ENCODE measurements at places on chromosomes 6 and 20.

GRCh38 chr20:23744817-23745216 lies 5.9 kb downstream of the CST1 start:
- DNase-seq = no peak

DNA sequence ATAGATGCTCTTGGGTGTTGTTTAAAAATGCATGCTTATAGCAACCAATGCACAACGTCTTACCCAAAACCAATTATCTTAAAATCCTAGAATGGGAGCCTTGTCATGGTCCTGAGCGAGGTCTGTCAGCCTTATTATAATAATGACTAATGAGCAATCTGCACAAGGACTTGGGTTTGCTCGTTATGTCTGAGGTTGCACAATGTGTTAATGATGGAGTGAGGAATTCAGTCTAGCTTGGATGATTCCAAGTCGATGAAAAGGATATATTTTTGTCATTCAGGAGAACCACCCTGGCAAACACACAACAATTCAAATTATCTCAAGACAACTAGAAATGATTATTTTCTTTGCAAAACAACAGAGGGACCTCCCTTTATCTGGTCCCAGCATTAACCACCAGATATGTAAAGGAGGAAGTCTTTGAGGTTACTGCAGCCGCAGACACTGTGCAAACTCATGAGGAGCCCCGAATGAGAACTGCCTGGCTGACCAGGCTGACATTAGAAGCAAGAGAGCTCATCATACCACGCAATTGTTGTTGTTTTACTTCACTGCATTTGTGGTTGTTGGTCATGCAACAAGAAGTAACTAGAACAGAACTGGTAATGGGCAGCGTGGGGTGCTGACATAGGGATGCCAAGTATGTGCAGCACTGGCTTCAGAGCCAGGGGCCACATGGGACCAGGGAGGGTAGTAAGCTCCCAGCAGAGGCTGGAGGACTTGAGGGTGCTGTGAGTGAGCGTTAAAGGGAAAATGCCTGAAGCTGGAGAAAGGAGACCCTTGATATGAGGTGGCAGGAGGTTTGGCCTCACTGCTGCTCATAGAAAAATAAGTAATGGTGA lies 488.3 kb downstream of the CDH26 start:
- no peak for DNase-seq

DNA sequence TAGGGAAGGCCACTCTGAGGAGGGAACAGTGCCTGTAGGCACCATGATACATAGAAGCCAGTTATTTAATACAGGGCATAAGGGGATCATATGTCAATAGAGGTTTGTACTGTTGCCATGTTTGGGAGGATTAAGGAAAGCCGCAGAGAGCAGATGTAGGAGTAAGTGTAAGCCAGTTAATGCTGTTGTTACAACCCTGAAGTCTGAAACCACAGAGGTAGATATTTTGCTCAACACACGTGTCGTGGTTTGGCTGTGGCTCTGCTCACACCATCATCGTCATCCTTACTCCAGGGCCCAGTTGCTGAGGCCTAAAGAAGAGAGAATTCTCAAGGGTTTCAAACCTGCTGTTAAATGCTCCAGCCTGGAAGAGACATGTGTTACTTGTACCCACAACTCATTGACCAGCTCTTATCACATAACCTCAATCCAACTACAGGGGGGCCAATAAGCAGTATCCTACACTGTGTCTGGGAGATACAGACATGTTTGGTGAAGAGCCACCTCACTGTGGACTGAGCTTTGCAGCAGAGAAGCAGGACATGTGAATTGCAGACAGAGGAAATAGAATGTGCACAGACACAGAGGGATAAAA lies 31.0 kb upstream of the PSMF1 start:
- no peak for DNase-seq

DNA sequence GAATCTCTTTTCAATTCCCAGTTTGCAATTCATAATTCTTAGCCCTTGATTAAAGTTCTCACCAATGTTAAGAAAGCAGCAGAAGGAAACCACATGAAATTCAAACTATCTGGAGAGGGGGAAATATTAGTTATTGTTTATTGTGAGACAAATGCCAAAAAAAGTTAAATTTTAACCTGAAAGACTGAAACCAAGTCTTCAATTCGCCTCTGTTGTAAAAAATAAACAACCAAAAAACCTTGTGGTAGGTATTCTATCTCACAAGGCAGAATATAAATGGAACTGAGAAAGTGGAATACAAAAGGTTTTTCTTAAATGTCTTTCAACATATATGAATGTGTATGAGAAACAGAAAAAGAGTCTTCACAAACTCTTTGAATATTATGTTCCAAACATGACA lies 24.8 kb downstream of the TMX4 start:
- no peak for DNase-seq

GRCh38 chr20:61254881-61255626 lies 3.0 kb downstream of the CDH4 start:
- peak; percentile 70 for DNase-seq

GRCh38 chr6:158041370-158041769 lies 59.7 kb downstream of the SYNJ2 start:
- DNase-seq = no peak

- peak; percentile 54 for DNase-seq
Observed at GRCh38 chr20:25065625-25066338, 7.8 kb upstream of the ACSS1 start.

DNA sequence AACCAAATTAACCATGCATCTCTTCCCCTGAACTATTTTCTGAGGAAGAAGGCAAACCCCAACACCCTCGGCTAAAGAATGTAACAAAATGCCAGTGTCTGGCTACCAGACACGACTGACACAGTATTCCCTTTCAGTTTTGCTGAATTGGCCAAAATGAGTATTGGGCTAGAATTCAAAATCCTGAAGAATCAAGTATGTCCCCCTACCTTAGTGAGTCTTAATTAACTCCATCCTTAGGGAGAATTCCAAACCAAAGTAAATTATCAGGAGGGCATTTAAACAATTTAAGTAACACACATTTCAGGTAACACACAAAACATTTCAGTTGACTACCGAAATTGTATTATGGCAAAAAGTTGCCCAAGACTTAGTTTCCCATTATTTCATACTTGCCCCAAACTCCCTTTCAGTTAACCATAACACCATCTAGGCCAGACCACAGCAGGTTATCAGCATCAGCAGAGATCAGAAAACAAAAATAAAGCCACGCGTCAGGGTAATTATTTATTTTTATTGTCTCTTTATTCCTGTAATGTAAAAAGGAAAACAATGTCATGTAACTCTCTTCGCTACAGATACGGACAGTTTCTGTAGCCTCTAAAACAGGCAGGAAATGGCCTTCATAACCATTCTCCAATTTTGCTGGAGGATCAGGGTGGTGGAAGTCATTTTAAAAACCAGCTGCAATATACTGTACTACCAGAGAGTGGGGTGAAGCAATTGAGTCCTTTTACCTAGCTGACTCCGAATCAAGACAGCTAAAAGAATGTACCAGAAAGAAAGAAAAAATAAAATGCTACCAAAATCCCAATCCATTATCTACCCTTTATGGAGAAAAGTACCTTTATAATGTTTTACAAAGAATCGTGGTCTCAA lies 1.9 kb downstream of the SNX5 start:
- DNase-seq = peak; percentile 50

GRCh38 chr20:5156675-5157448 lies 30.1 kb downstream of the CDS2 start:
- DNase-seq = peak; percentile 84

- DNase-seq = no peak
Observed at GRCh38 chr20:45448270-45448669, 21.3 kb upstream of the WFDC2 start.

DNA sequence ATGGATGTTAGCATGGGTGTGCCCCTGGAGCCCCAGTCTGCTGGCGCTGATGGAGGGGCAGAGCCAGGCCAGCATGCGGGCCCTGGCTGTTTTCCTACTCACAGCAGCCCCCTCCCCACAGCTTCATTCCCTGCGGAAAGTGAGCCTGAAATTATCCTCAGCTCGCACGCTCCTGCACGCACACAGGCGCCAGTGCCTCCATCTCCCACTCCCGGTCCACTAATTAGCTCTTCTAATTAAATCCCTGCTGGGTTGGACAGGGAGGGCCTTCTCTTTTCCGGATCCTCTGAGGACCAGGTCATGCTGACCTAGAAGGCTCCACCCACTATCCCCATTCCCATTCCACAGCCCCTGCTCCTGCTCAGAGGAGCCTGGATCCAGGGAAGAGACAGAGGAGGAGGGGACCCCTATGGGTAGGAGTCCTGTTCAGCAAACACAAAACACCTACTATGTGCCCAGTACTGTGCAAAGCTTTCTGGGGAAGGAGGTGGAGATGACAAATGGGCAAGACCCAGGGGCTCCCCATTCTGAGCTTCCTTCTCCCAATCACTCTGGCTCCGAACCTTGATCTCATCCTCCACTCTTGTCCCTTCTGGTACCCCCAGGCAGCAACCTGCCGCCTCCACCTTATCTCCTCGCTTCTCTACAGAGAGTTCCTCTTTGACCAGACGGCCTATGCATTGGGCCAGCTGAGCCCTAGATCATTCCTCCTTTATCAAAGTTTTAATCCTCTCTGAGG lies 70.2 kb upstream of the CCDC167 start:
- DNase-seq = no peak

DNA sequence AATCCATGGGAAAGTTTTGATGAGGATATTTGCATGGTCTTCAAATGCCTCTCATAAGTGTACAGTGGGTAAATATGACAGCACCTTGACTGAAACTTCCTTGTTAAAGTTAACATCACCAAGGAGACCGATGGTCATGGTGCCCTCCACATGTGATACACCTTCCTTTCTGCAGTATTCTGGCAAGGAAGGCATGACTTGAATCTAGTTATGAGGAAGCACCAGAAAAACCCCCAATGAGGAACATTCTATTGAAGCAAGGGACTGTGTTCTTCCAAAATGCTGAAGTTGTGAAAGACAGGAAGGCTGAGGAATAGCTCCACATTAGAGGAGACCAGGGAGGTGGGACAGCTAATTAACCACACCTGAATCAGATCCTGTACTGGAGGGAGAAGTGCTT lies 118.3 kb downstream of the SLC24A3 start:
- DNase-seq = no peak

DNA sequence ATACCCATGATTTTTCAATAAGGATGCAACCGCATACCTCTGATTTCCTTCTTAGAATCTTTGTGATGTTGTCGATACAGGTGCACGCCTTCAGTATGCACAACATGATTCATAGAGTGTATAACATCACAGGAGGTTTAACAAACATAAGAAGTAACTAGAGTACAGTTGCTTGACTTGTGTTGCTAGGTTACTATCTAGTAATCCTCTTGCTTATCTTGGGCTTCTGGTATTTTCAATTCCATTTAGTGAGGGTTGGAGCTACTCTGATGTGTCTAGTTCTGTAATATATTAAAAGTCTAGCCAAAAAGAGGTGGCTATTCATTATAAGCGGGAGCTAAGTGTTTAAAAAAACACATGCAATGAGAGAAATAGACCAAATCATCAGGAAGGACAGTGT lies 85.5 kb upstream of the TENT5A start:
- DNase-seq = no peak

GRCh38 chr20:14555676-14556075 lies 218.3 kb upstream of the FLRT3 start:
- no peak for DNase-seq

DNA sequence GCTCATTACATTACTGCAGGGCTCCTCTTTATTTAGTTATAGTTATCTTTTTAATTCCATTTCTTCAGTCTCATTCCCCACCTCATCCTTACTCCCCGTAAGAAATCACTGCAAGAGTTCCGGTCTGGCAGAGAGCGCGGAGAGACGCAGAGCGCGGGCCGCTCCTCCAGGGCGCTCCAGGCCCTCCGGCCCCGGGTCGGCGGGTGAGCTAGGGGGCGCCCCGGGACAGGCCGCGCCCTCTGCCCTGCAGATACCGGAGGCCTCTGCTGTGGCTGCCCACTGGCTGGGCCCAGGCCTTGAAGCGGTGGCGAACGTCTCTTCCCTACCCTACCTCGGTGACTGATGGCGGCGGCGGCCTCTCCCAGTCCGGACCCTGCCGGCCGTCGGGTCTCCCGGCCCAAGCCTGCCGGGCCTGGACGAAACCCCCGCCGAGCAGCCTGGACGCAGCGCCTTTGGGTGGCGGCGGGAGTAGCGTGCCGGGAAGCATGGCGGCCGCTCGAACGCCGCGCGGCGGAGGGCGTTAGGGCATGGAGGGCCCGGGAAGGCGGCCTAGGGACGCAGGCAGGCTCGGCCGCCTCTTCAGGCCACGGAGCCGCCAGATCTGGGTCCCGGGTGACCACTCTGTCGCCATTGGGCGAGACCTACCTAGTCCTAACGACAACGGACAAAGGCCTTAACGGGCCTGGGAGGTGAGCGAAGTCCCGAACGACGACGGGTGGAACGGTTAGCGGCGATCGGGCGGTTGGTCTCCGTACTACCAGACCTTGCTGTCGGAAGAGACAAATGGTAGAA lies 16.4 kb upstream of the HMGN4 start:
- peak; percentile 84 for DNase-seq

DNA sequence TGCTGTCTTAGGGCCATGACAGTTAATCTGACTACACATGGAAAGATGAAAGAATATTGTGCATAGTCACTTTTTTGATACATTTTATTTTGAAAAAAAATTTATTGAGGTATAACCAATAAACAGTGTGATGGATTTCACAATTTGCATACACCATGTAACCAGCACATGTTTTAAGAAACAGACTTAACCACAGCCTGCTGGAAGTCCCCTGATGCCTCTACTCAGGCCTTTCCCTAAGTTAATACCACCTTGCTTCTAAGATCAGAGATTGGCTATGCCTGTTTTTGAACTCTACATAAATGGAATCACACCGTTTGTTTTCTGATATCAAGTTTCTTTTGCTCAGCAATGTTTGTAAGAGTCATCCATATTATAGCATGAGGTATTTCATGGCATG lies 136.3 kb downstream of the CFAP61 start:
- DNase-seq = no peak

GRCh38 chr20:5569021-5569420 lies 181.2 kb upstream of the SHLD1 start:
- peak; percentile 43 for DNase-seq

- peak; percentile 71 for DNase-seq
Observed at GRCh38 chr6:134740473-134741199, 209.3 kb downstream of the ALDH8A1 start.

GRCh38 chr6:47241742-47242482 lies 67.8 kb downstream of the TNFRSF21 start:
- no peak for DNase-seq

DNA sequence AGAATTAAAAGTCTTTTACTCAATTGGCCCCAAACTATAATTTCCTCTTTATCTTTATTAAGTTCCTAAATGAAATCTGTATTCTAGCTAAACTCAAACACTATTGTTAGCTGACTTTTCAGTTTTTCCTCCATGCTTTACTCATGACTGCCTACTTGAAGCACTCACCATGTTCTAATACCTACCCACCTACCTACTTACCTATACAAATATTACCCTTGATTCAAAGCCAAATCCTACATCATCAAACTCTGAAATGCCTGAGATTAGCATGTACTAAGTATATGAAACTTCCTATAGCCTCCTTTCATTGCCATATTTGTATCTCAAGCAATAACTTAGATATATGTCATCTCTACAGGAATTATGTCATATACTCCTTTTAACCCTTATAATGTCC lies 259.7 kb downstream of the HDGFL1 start:
- no peak for DNase-seq

DNA sequence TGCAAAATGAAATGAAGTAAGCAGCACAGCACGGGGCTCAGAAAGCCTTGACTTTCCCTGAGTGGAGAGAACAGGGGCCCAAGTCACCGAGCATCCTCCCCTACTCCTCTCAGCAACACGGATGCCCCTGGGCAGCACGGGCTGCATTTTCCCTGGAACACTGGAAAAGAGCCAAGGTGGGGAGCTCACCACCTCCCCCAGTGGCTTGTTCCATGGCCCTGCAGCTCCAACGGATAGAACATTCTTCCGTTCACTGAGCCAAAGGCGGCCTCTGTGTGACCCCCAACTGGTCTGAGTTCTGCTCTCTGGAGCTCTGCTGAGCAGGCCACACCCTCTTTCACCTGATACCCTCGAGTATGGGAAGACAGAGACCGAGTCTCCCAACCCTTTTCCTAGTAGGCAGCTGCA lies 20.8 kb upstream of the EMILIN3 start:
- DNase-seq = no peak

Measured in EL (cell line).